A549 (cell line): ENCODE measurements at places on chromosomes 13 and 19. TPM values are rescaled to one million over a fixed set of nuclear protein-coding genes. Genes with fewer than 3 reads are reported as not detected.

Gene OR4F17
- not detected in 3 replicates for polyA plus RNA-seq

Gene ERVV-1
- not detected in 3 replicates for polyA plus RNA-seq

Gene ZNF530
- 4.9 to 6.3 TPM (median 6.3 TPM) in 3 replicates for polyA plus RNA-seq

Gene ZNF222
- polyA plus RNA-seq = 4.6 to 5.9 TPM (median 4.7 TPM) in 3 replicates

Gene ZNF497
- 1.6 to 2.4 TPM (median 2.0 TPM) in 3 replicates for polyA plus RNA-seq

Gene NKPD1
- polyA plus RNA-seq = 0.10 to 0.18 TPM (median 0.15 TPM) in 3 replicates

Gene RNASEH2B
- 26.5 to 30.3 TPM (median 27.5 TPM) in 3 replicates for polyA plus RNA-seq

Gene LILRB2
- not detected in 3 replicates for polyA plus RNA-seq

Gene ATP8A2
- 0.03 TPM in 1 of 3 replicates, not detected in the others for polyA plus RNA-seq

Gene VSIG10L
- polyA plus RNA-seq = 5.7 to 6.8 TPM (median 6.7 TPM) in 3 replicates

Gene FSTL3
- polyA plus RNA-seq = 110 to 131 TPM (median 118 TPM) in 3 replicates

Gene KRTDAP
- not detected in 3 replicates for polyA plus RNA-seq

Gene NPAS1
- polyA plus RNA-seq = 2.3 to 3.5 TPM (median 3.4 TPM) in 3 replicates

Gene IL4I1
- 0.62 to 0.88 TPM (median 0.87 TPM) in 3 replicates for polyA plus RNA-seq

Gene CD320
- polyA plus RNA-seq = 51.9 to 54.2 TPM (median 54.1 TPM) in 3 replicates

Gene KLF16
- 23.9 to 28.0 TPM (median 25.7 TPM) in 3 replicates for polyA plus RNA-seq

Gene ANO8
- polyA plus RNA-seq = 3.9 to 5.5 TPM (median 5.1 TPM) in 3 replicates

Gene SIGLEC11
- not detected in 3 replicates for polyA plus RNA-seq

Gene ZNF492
- polyA plus RNA-seq = not detected in 3 replicates

Gene LGALS4
- 0.38 to 0.94 TPM (median 0.84 TPM) in 3 replicates for polyA plus RNA-seq

Gene RTBDN
- 0.14 to 0.36 TPM (median 0.25 TPM) in 3 replicates for polyA plus RNA-seq

Gene MED29
- 47.7 to 50.7 TPM (median 48.7 TPM) in 3 replicates for polyA plus RNA-seq

Gene DLL3
- 6.7 TPM in 3 replicates for polyA plus RNA-seq

Gene KPNA3
- polyA plus RNA-seq = 29.3 to 30.4 TPM (median 30.1 TPM) in 3 replicates

Gene LILRB5
- not detected in 3 replicates for polyA plus RNA-seq

Gene SIGLEC7
- not detected in 3 replicates for polyA plus RNA-seq

Gene CADM4
- 8.8 to 10.1 TPM (median 9.2 TPM) in 3 replicates for polyA plus RNA-seq

Gene KIR3DL2
- polyA plus RNA-seq = not detected in 3 replicates

Gene SLC1A6
- not detected in 3 replicates for polyA plus RNA-seq

Gene NLRP5
- polyA plus RNA-seq = not detected in 3 replicates

Gene SERTM1
- not detected in 3 replicates for polyA plus RNA-seq

Gene PSG3
- polyA plus RNA-seq = not detected in 3 replicates

Gene OR7D2
- not detected in 3 replicates for polyA plus RNA-seq

Gene KLF1
- polyA plus RNA-seq = not detected in 3 replicates

Gene GSX1
- polyA plus RNA-seq = not detected in 3 replicates

Gene IL12RB1
- not detected in 3 replicates for polyA plus RNA-seq

Gene CD22
- 0.05 TPM in 1 of 3 replicates, not detected in the others for polyA plus RNA-seq

Gene PGLYRP1
- polyA plus RNA-seq = not detected in 3 replicates

Gene MEIOSIN
- 0.04 TPM in 1 of 3 replicates, not detected in the others for polyA plus RNA-seq

Gene CYP2A6
- not detected in 3 replicates for polyA plus RNA-seq

Gene ENOX1
- polyA plus RNA-seq = 0.28 to 0.33 TPM (median 0.28 TPM) in 3 replicates

Gene CEACAM8
- not detected in 3 replicates for polyA plus RNA-seq

Gene IGFL3
- 0.44 to 1.1 TPM (median 0.66 TPM) in 3 replicates for polyA plus RNA-seq

Gene EXOC3L2
- 0.46 to 0.58 TPM (median 0.50 TPM) in 3 replicates for polyA plus RNA-seq

Gene GPR183
- not detected in 3 replicates for polyA plus RNA-seq

Gene COL4A2
- polyA plus RNA-seq = 112 to 122 TPM (median 119 TPM) in 3 replicates

Gene KLK6
- polyA plus RNA-seq = not detected in 3 replicates

Gene DHRS12
- 4.1 to 4.3 TPM (median 4.2 TPM) in 3 replicates for polyA plus RNA-seq

Gene ZNF44
- polyA plus RNA-seq = 0.66 to 0.80 TPM (median 0.76 TPM) in 3 replicates

Gene POU2F2
- 0.24 to 0.49 TPM (median 0.28 TPM) in 3 replicates for polyA plus RNA-seq
